ENCODE measurements at places on chromosomes 6 and 20.

GRCh38 chr6:146850981-146851380 lies 252.2 kb downstream of the ADGB start:
- no peak for DNase-seq

DNA sequence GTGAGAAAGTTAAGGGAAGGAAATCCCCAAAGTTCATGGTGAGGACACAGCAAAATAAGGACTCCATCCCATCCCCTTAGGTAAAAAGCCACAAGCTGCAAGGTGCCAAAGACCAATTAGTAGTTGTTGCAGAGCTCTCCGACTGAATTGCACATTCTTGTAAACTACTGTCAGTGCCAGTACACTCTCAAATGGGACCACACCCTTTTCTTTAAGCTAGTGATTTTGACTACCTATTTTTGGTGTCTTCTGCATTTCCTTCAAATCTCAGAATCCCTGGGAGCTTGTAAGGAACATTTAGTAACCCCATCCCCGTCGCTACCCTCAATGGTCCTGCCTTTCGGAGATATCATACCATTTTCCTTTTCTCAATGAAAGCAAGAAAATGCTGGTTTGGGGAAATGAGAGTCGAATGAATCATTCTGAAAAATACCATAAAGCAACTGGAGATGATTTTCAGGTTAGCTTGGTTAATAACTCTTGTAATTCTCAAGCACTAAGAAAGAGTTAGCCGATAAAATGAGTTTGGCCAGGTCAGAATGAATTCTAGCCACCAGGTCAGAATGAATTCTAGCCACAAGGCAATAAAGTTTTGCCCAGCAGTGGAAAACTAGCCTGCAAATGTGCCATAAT lies 5.2 kb upstream of the HMGN3 start:
- DNase-seq = no peak

DNA sequence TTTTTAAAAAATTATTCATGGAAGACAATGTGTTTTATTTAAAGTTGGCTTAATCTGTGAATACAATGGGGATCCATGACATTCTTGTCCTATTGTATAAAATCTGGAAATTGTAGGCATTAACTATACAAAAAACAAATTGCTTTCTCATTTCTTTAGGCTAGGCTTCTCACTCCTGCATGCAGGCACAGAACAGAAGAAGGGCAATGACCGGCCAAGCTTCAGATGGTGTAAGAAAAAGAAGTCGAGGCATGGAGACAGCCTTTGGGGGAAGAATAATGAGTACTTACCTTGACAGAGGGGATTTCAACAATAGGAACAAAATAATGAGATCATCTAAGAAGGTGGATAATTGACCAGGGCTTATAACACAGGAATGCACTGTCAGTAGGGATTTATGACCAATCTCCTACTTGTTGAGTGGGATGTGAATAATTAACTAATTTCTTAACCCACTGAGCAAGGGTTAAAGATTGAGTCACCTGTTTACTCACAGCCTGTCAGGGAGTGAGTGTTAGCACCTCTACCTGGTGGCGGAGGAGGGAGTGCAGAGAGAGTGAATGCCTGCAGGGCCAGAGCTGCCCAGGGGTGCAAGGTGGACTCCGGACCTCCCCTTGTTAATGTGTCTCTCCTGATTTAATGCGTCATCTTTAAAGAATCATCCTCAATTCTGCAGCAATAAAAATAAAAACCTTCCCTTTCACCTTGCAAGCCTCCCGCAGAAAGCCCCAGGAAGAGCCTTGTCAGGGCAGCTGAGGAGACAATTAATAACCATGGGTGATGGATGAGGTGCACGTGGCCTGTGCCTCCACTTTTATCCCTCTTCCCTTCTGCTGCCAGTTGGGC lies 3.9 kb downstream of the SLC22A2 start:
- no peak for DNase-seq

DNA sequence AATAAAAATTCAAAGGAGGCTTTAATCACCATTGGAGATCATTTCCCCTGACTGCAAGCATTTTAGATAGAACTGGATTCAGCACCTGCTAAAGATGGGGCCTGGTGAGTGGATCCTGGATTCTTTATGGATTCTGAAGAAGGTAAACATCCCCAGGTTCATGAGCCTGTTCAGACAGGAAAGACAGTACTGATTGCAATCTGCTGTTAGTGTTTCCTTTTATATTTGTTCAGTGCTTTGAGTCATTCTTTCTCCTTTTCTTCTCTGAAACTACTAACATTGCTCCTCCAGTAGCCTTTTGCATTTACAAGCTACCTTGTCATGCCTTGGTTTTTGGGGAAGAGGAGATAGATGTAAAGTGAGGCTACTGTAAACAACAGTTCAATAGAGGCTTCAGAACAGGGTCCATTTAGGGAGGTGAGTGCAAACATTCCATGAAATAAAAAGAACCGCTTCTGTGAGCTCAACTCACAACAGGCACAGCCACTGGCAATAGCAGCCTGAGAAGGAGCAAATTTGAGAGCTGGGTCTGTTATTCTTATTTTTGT lies 66.4 kb upstream of the PRL start:
- no peak for DNase-seq

- DNase-seq = no peak
These were observed 24.3 kb downstream of the BMP6 start for GRCh38 chr6:7750197-7750596.

- DNase-seq = no peak
These were observed 425 bp downstream of the HBS1L start for GRCh38 chr6:135054226-135054568.

DNA sequence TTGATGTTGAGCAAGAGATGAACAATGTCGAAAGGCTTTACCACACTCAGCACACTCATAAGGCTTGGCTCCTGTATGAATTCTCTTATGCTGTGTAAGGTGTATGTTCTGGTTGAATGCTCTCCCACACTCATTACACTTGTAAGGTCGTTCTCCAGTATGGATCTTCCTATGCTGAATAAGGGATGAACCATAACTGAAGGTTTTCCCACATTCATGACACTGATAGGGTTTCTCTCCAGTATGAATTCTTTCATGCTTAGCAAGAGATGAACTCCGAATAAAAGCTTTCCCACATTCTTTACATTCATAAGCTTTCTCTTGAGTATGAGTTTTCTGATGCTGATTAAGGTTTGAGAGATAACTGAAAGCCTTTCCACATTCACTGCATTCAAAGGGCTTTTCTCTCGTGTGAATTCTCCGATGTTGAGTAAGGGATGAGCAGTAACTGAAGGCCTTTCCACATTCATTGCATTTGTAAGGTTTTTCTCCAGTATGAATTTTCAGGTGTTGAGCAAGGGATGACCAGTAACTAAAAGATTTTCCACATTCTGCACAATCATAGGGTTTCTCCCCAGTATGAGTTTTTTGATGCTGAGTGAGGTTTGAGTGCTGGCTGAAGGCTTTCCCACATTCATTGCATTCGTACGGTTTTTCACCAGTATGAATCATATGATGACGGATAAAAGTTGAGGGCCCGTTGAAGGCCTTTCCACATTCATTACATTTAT lies 21.1 kb downstream of the ZNF184 start:
- DNase-seq = no peak

Measured in CD8-positive, alpha-beta T cell (primary cell).